ENCODE measurements at places on chromosomes 2 and 18. TPM values are rescaled to one million over a fixed set of nuclear protein-coding genes. Genes with fewer than 3 reads are reported as not detected.
A peak's percentile ranks its signal among the peaks of the same experiment; 100 is the strongest.

DNA sequence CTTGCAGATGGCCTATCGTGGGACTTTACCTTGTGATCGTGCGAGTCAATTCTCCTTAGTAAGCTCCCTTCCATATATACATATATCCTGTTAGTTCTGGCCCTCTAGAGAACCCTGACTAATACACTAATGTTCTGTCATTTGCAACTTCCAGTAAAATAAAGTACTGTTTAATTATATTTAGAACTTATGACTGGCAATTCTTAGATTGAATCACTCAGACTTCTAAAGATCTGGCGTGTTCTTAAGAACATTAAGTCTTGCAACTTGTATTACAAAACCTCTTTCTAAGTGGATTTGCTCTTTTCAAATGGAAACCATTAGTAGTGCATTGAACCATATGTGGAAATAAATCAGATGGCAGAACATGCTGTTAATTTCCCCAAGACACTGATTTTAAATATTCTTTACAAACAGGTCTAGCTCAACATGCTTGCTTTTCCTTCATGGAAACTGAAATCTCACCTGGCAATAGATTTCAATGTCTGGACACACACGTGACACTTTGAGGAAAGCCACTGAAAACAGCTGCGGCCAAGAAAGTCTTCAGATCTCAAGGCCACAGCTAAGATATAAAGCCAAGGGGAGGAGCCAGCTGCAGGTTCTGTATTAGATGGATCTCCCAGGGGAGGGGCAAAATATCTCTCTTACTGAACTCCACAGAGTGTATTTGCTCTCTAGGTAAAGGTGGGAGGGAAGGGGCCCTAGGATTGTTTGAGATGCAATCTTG, 50.6 kb downstream of the PMAIP1 start:
- no peaks in the 10 kb centered on the region for H3K27me3 ChIP-seq
- DNase-seq: no peak
- H3K27ac ChIP-seq: no peak overlapping the region
- H3K4me1 ChIP-seq: no peaks in the 10 kb centered on the region
- H3K36me3 ChIP-seq: no peaks in the 10 kb centered on the region
- H3K4me3 ChIP-seq: no peak overlapping the region

- no peak overlapping the region for H3K4me3 ChIP-seq
- no peak overlapping the region for H3K27ac ChIP-seq
- no peak for DNase-seq
- H3K4me1 ChIP-seq: no peaks in the 10 kb centered on the region
- no peaks in the 10 kb centered on the region for H3K27me3 ChIP-seq
Measured at GRCh38 chr2:152696476-152696875, 20.8 kb downstream of the PRPF40A start.

FSHR gene
- polyA plus RNA-seq: not detected

DNA sequence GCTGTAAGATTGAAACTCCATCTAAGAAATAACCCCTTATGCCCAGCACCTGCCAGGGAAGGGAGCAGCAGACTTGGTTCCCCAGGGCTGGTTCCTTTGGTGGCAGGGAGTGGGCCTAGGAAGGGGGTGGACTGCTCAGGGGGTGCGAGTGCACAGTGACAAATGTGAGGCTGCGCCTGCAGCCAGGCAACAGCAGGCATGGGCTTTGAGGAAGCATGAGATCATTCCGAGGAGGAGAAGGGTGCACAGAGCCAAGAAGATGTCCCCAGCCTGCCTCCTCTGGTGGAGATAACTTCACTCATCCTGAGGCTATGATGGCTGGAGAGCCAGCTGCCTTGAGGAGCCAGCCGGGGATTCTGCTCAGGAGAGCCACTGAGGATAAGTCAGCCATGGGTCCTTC, 158.0 kb downstream of the CAPN13 start:
- no peak overlapping the region for H3K27ac ChIP-seq
- DNase-seq: no peak
- no peaks in the 10 kb centered on the region for H3K36me3 ChIP-seq

DNA sequence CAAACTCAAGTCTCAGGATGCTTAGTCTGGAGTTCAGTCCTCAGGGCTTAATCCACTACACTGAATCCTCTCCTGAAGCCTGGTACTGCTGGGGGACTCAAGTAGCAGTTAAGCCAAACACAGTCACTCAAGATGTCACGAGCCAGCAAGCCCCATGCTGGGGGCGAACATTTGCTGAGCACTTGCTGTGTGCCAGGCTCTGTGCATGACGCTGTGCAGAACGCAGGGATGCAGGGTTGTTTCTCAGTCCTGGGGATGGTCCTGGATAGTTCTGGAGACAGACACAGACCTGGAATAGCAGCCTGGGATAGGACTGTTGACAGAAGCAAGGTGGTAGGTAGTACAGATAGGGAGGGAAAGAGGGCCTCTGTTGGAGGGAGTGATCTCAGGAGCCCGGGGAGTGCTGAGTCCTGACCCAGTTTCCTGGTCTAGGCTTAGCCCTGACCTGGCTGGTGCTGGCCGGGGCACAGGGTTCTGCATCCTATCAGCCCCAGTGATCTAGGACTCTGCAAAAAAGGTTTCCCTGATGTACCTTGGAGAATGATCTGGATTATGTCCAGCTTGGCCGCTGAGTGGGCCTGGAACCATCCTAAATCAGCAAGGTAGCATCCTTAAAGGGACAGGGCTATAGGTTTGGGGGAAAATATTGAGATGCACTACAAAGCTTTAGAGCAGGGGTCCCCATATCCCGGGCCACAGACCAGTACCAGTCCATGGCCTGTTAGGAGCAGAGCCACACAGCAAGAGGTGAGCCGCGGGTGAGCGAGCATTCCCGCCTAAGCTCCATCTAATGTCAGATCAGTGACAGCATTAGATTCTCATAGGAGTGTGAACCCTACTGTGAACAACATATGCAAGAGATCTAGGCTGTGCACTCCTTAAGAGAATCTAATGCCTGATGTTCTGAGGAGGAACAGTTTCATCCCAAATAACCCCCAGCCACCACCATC, 54.7 kb upstream of the OTOF start:
- peak; percentile 45 for DNase-seq
- H3K4me3 ChIP-seq: no peak overlapping the region
- H3K4me1 ChIP-seq: no peaks in the 10 kb centered on the region
- no peaks in the 10 kb centered on the region for H3K27me3 ChIP-seq

CYS1 gene
- polyA plus RNA-seq: 16.4 TPM
